Caudate nucleus (tissue), 63 donors: ENCODE measurements at places on chromosomes 13 and 19.

DNA sequence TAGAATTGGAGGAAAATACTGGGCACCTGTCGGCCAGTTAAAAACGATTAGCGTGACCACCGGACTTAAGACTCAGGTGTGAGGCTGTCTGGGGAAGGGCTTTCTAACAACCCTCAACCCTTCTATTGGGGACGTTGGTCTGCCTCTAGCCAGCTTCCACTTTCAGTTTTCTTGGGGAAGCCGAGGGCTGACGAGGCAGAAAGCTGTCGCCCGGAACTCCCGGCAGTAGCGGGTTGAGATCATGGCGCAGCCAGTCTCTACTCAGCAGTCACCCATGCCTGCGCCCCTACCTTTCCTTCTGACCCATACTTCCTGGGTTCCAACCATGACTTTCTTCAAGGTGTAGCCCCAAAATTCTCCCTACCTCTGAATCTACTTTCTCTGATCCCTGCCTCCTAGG lies 1424.1 kb downstream of the SLITRK1 start:
- DNase-seq, result no peak

- no peak for DNase-seq
Measured at GRCh38 chr13:108268466-108269112, 929 bp upstream of the TNFSF13B start.

GRCh38 chr19:13861392-13861713 lies 15.6 kb upstream of the NANOS3 start:
- DNase-seq, result no peak

DNA sequence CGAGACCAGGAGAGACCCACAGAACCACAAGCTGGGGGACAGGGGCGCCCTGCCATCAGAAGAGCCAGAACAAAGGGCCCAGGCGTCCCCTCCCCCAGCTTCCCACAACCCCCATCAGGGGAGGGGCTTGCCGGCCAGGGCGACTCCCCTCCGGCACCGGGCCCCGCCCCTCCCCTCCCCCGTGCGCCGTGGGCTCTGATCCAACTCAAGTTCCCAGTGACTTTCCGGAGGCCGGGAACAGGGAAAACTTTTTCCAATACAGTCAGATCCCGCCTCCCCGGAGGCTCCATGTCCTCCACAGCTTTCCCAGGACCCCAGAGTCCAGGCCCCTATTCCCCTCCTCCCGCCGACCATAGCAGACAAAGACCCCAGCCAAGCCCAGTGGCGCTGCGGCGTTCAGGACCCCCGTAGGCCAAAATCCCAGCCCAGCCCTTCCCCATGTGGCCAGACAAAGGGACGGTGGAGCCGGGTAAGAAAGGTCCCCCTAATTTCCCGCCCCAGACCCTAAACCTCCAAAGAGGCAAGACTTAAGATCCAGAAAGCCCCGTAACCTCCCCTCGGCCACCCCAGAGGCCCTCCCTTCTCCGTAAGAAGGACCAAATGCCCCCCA lies 673 bp downstream of the TEAD2 start:
- DNase-seq, result no peak

- DNase-seq, result no peak
Measured at GRCh38 chr19:13016245-13016627, 21.0 kb downstream of the NFIX start.

DNA sequence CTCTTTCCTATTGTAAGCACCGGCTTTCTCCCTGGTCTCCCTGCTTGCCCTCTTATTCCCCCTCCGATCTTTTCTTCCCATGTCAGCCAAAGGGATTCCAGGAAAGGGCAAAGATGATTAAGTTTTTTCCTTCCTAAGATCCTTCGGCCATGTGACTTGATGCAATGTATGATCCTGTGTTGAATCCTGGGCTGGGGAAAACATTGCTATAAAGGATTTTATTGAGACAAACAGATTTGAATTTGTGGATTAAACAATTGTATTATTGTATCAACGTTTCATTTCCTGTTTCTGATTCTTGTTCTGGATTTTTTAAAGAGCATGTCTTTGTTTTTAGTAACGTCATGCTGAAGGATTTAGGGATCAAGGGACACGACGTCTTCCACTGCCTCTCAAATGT lies 16.9 kb upstream of the ZNF541 start:
- DNase-seq, result no peak

- DNase-seq, result no peak
Measured at GRCh38 chr13:39565036-39565949, 37.7 kb downstream of the LHFPL6 start.

DNA sequence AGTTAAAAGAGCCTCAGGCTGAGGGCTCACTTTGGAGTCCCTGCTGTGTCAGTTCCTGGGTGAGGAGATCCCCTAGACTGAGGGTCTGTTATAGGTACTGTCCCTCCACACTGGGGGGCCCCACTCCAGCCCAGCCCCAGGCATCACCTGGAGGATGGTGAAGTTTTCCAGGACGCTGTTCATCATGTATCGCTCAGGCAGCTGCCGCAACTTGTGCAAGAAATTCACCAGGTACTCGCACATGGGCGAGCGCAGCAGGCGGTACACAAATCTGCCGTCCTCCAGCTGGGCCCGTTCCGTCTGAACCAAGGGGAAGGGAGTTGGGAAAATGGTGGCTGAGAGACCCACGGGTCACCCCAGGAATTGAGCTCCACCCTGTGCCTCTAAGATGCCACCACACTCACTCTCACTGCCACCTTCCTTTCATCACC lies 7.1 kb downstream of the CD37 start:
- no peak for DNase-seq

DNA sequence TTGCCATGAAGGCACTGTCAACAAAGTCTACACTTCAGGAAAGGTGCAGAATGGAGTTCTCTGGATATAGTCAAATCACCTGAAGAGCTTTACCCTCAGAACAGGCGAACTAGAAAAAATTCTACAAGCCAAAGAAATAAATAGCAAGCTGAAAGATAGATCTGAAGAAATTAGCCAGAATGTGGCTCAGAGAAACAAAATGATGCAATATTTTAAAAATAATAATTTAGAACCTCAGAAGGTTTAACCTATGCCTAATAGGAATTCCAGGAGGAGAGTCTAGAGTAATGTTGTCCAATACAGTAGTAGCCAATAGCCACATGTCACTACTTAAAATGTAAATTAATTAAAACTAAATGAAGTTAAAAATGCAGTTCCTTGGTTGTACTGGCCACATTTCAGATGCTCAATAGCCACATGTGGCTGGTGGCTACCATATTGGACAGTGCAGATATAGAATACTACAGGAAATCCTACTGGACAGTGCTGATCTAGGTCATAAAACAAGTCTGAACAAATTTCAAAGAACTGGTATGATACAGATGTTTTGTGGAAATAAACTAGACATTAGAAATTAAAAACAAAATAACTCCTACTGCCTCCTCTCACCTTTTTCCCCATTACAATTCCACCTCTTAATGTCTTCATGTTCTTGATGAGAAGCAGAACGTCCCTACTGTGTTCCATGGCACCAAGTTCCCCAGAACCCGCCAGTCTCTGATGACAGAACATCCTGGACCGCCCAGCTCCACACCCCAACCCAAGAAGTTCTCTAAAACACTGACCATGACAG lies 679 bp upstream of the CDADC1 start:
- DNase-seq, result no peak

DNA sequence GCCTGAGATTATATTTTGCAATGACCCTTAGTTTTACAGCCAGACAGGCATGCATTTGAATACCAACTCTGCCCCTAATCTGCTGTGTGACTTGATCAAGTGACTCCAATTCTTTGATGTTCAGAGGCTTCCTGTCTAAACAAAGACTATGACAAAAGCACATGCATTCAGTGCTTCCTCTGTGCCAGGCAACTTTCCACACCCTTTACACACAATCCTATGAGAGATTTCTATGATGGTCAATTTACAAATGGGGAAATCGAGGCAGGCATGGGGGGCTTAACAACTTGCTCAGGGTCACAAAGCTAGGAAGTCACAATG lies 3.7 kb upstream of the LYPD3 start:
- DNase-seq, result no peak

DNA sequence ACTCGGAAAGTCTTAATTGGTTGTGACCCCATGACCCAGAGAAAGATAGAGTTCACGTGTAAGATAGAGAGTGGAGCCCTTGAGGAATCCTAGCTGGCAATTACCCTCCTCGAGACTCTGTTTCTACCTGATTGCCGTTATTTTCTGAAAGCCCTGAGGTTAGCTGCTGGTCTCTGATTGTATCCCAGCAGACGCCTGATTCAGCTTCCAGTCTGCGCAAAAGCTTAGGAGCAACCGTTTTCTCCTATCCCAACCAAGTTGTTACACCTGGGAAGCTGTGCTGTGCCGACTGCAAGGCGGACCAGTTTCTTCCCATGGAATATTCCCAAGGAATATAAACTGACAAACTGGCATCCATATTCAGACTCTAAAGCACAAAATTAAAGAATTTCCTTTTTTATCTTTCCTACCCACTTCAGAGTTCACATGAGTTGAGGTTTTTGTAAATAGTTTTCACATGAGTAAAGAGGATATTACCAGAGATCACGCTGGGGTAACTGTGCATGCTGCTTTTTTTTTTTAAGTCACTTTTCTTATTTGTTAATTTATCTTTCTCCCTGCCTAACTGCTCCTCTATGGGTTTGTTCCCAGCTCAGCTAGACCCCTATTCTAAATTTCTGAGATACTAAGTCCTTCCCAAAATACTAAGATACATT lies 1.5 kb upstream of the TRPC4 start:
- no peak for DNase-seq

GRCh38 chr13:27712421-27712820 lies 79.9 kb upstream of the GSX1 start:
- no peak for DNase-seq

- DNase-seq, result no peak
Measured at GRCh38 chr13:25860265-25860664, 191.6 kb downstream of the SHISA2 start.

DNA sequence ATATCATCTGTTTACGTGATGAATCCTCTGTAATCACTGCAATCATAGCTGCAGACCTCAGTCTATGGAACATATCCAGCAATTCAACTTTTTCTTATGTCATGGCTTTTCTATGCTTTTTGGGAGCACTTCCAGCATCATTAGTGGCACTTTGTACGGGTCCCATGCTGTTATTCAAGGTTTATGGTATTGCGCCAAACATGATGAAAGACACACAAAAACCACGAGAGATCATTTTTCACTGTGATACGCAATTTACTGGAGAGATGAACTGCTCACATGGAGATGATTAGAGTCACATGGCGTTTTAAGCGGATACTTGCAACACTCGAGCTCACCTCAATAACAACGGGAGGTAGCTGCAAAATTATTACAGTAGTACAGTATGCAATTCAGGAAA lies 2101.7 kb upstream of the PCDH20 start:
- DNase-seq, result no peak
